Tibial artery (tissue), 4 donors: ENCODE measurements at places on chromosomes 13 and 19.

DNA sequence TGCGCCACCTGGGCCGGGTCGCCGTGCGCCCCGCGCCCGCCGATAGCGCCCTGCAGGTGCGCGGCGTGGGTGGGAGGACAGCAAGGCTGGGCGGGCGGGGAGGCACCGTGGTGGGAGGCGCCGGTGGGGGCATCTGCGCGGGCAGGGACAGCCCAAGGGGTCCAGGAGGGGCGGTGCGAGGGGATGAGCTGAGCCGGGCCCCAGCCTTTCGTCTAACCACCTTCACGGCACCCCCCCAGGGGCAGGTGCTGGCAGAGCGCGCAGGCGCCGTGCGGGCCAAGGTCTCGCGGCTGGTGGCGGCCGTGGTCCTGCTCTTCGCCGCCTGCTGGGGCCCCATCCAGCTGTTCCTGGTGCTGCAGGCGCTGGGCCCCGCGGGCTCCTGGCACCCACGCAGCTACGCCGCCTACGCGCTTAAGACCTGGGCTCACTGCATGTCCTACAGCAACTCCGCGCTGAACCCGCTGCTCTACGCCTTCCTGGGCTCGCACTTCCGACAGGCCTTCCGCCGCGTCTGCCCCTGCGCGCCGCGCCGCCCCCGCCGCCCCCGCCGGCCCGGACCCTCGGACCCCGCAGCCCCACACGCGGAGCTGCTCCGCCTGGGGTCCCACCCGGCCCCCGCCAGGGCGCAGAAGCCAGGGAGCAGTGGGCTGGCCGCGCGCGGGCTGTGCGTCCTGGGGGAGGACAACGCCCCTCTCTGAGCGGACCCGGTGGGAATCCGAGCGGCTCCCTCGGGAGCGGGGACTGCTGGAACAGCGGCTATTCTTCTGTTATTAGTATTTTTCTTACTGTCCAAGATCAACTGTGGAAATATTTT lies 3.1 kb downstream of the KISS1R start:
- H3K4me3 ChIP-seq, result no peak overlapping the region
- no peaks in the 10 kb centered on the region for H3K36me3 ChIP-seq
- no peak for DNase-seq
- H3K4me1 ChIP-seq, result peaks cover 42% of the 10 kb centered on the region
- H3K27me3 ChIP-seq, result peaks cover 59% of the 10 kb centered on the region
- no peak overlapping the region for H3K27ac ChIP-seq

DNA sequence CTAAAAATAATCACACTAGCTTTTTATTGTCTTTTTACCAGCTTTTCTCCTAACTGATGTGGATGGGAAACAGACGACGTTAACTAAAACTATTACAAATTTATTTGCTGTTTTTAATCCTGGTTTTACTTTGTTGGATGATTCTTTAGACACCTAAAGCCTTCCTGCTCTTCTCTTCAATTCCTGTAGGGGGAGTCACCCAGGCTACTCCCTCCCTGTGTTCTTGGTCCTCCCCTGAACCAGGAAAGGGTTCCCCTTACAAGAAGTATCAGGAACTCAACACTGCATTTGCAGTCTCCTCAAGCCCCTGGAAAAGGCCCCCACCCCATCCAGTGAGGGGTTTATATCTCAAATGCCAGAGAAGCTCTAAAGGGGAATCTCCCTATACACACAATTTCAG lies 206.1 kb downstream of the SUCLA2 start:
- no peaks in the 10 kb centered on the region for H3K4me1 ChIP-seq
- DNase-seq, result no peak
- H3K36me3 ChIP-seq, result no peaks in the 10 kb centered on the region
- H3K4me3 ChIP-seq, result no peak overlapping the region
- H3K27me3 ChIP-seq, result no peaks in the 10 kb centered on the region
- H3K27ac ChIP-seq, result no peak overlapping the region

GRCh38 chr19:31334849-31335624 lies 14.2 kb downstream of the TSHZ3 start:
- no peak overlapping the region for H3K27ac ChIP-seq
- H3K4me3 ChIP-seq, result no peak overlapping the region

DNA sequence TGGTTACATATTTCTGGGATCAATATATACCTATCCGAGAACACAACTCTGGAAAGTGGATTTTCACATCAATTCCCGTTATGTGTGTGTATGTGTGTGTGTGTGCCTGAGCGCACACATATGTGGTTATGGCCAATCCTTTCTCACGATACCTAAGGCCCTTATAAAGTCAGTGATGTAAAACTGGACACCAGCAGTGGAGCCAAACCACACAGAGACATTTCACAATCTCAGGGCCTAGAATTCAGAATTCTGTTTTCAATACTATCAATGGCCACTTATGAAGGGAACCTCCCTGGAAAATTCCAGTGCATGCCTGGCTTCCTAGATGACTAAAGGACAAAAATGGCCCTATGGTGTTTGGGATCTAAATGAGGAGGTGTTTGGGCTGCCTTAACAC lies 187.3 kb upstream of the UBL3 start:
- H3K4me1 ChIP-seq, result peaks cover 11% of the 10 kb centered on the region
- H3K4me3 ChIP-seq, result no peak overlapping the region
- DNase-seq, result no peak
- no peak overlapping the region for H3K27ac ChIP-seq

DNA sequence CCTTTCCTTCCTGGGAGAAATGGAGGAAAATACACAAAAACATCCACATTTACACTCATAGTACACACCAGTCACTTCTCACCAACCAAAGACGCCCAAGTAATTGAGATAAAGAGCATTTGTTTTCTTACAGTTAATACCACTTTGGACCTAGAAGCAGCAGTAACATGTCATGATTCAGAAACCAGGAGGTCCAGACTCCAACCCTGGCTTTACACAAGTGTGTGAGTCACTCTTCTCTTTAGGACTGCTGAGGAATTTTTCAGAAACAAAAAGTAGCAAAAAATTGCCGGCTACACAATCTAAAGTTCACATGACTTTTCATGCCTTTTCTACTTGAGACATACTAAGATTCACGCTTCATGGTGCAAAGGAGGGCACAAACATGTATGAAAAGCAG lies 42.1 kb downstream of the TUBGCP3 start:
- H3K4me3 ChIP-seq, result no peak overlapping the region
- no peaks in the 10 kb centered on the region for H3K4me1 ChIP-seq
- H3K27ac ChIP-seq, result no peak overlapping the region
- no peak for DNase-seq
- H3K36me3 ChIP-seq, result peaks cover 47% of the 10 kb centered on the region
- H3K27me3 ChIP-seq, result no peaks in the 10 kb centered on the region

DNA sequence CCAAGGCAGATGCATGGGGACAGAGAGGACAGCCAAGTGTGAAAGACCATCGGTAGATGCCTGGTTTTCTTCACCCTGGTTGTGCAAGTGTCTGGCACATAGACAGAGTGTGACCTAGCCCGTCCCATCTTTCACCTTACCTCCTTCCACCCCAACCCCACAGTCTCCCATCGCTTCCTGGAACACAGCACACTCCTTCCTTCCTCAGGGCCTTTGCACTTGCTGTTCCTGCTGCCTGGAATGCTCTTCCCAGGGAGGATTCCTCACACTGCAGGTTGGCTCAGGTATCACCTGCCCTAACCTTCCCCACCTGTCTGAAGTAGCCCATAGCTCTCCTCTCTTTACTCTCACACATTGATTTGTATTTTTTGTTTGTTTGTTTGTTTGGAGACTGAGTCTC lies 3.0 kb downstream of the FIZ1 start:
- H3K27ac ChIP-seq, result no peak overlapping the region
- DNase-seq, result no peak

GRCh38 chr19:8081569-8082550 lies 29.3 kb downstream of the CCL25 start:
- no peak overlapping the region for H3K4me3 ChIP-seq
- H3K36me3 ChIP-seq, result no peaks in the 10 kb centered on the region
- no peak overlapping the region for H3K27ac ChIP-seq

DNA sequence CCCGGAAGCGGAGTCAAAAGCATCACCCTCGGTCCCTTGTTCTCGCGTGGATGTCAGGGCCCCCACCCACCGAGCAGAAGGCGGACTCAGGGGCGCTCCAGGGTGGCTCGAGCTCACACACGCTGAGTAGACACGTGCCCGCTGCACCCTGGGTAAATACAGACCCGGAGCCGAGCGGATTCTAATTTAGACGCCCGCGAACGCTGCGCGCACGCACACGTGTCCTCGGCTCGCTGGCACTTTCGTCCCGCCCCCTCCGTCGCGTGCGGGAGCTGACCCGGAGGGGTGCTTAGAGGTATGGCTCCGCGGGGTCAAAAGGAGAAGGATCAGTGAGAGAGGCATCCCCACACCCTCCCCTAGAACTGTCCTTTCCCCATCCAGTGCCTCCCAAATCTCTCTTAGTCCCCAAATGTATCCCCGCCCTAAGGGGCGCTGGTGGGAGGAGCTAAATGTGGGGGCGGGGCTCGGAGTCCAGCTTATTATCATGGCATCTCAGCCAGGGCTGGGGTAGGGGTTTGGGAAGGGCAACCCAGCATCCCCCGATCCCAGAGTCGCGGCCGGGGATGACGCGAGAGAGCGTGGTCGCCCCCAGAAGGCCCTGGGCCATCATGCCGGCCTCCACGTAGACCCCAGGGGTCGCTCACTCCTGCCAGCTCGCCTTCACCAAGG lies 451 bp upstream of the ICAM5 start:
- no peak overlapping the region for H3K27ac ChIP-seq
- no peak for DNase-seq
- no peaks in the 10 kb centered on the region for H3K36me3 ChIP-seq
- H3K4me3 ChIP-seq, result peak overlapping the region; percentile 40

GRCh38 chr19:35214766-35215422 lies 13.6 kb downstream of the FAM187B start:
- no peak for DNase-seq
- no peaks in the 10 kb centered on the region for H3K4me1 ChIP-seq
- H3K4me3 ChIP-seq, result no peak overlapping the region
- no peaks in the 10 kb centered on the region for H3K36me3 ChIP-seq
- H3K27ac ChIP-seq, result no peak overlapping the region
- peaks cover 7% of the 10 kb centered on the region for H3K27me3 ChIP-seq

DNA sequence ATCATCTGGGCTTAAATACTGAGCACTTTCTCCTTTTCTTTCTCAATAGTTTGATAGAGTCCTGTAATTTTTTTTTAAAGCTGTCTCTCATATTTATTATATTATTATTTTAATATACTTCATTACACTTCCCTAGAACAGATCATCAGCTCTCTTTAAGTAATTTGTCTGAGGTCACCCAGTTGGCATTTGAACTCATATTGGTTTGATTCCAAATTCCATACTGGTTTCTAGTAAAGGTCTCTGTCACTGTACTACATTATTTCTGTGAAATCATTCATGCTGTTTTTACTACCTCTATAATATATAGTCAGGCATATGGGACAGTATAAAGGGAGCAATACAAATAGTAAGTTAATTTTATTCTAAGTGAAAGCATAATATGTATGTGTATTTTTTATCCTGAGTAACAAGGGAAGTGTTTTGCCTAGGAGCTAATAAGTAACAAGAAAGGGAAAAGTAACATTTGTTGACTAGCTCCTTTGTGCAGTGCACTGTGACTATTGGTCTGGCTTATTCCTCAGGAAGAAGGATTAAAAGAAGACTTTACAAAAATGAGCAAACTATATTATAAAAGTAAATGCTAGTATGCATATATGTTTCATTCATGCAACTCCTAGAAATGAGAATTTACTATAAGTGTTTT lies 14.3 kb downstream of the LPAR6 start:
- peaks cover 55% of the 10 kb centered on the region for H3K4me1 ChIP-seq
- no peak overlapping the region for H3K4me3 ChIP-seq
- DNase-seq, result no peak
- no peaks in the 10 kb centered on the region for H3K27me3 ChIP-seq
- peak overlapping the region; percentile 22 for H3K27ac ChIP-seq

- no peak for DNase-seq
- H3K4me3 ChIP-seq, result no peak overlapping the region
- no peak overlapping the region for H3K27ac ChIP-seq
- H3K4me1 ChIP-seq, result no peaks in the 10 kb centered on the region
- H3K27me3 ChIP-seq, result no peaks in the 10 kb centered on the region
Measured at GRCh38 chr13:45368571-45368970, 27.6 kb upstream of the TPT1 start.

DNA sequence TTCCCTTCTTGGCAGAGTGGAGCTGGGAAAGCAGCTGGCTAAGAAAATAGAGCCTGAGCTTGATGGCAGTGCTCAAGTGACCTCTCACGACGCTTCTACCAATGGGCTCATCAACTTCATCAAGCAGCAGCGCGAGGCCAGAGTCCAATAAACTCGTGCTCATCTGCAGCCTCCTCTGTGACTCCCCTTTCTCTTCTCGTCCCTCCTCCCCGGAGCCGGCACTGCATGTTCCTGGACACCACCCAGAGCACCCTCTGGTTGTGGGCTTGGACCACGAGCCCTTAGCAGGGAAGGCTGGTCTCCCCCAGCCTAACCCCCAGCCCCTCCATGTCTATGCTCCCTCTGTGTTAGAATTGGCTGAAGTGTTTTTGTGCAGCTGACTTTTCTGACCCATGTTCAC lies 4.3 kb upstream of the PDCD2L start:
- peaks cover 2% of the 10 kb centered on the region for H3K4me1 ChIP-seq
- no peak overlapping the region for H3K27ac ChIP-seq
- H3K4me3 ChIP-seq, result no peak overlapping the region
- no peaks in the 10 kb centered on the region for H3K27me3 ChIP-seq
- DNase-seq, result no peak
- peaks cover 58% of the 10 kb centered on the region for H3K36me3 ChIP-seq

DNA sequence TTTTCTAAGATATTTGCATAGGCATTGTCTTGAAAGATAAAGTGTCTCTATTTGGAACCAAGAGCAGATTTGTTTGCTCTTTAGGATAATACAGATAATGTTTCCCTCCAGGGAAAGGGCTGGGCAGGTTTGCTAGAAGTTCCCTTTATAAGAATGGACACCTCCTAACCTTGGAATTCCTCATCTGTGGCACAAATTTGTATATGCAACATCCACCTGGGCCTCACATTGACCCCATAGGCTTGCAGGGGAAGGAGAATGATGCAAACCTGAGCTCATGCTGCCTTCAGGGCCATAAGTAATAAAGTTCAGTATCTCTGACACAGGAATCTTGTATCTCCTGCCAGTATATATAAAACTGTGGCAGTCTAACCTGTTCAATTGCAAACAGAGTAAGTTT lies 508.4 kb upstream of the MIR17HG start:
- no peak overlapping the region for H3K4me3 ChIP-seq
- H3K27ac ChIP-seq, result no peak overlapping the region
- H3K4me1 ChIP-seq, result no peaks in the 10 kb centered on the region
- H3K27me3 ChIP-seq, result no peaks in the 10 kb centered on the region
- no peak for DNase-seq

DNA sequence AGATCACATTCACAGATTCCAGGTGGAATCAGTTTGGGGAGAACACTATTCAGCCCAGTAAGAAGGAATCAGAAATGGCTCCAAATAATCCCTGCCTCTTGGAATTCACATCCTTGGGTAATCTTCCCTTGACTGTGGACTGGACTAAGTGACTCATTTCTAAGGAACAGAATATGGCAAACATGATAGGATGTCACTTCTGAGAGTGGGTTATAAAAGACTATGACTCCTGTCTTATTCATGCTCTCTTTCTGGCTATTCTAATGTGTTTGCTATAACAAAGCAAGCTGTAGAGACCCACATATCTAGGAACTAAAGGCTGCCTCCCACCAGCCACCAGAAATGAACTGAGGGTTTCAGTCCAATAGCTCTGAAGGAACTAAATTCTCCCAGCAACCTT lies 37.8 kb downstream of the MBD3L2B start:
- no peaks in the 10 kb centered on the region for H3K36me3 ChIP-seq
- no peak overlapping the region for H3K27ac ChIP-seq
- no peaks in the 10 kb centered on the region for H3K27me3 ChIP-seq
- DNase-seq, result no peak

- H3K4me3 ChIP-seq, result no peak overlapping the region
- H3K36me3 ChIP-seq, result no peaks in the 10 kb centered on the region
- DNase-seq, result no peak
Measured at GRCh38 chr13:91572439-91572838, 174.0 kb downstream of the GPC5 start.
